ENCODE measurements at places on chromosomes 6 and 20. TPM values are rescaled to one million over a fixed set of nuclear protein-coding genes. Genes with fewer than 3 reads are reported as not detected.

SIRPB1 gene
- total RNA-seq: not detected

EPHA7 gene
- under 0.01 TPM for total RNA-seq

CASS4 gene
- total RNA-seq: not detected

EMILIN3 gene
- total RNA-seq: not detected

FAM83D gene
- 18.4 TPM for total RNA-seq

BMP2 gene
- total RNA-seq: 8.8 TPM

Measured in aortic smooth muscle cell (primary cell).